T-helper 17 cell (primary cell): ENCODE measurements at places on chromosomes 3 and 15.

DNA sequence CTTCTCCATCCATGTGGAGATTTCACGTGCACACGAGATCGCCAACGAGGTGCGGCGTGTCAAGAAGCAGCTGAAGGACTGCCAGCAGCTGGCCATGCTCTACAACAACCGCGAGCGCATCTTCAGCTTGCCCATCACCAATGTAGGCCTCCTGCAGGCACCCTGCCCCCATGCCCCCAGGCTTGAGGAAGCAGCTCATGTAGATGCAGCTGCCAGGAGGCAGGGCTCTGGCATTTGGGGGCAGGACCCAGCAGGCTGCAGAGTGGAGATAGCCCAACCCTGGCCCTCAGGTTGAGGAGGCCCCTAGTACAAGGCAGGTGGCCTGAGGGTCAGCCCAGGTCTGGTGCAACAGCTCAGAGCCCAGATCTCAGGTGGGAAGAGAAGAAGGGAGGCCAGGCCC lies 36.4 kb downstream of the DNAH1 start:
- DNase-seq: no peak

DNA sequence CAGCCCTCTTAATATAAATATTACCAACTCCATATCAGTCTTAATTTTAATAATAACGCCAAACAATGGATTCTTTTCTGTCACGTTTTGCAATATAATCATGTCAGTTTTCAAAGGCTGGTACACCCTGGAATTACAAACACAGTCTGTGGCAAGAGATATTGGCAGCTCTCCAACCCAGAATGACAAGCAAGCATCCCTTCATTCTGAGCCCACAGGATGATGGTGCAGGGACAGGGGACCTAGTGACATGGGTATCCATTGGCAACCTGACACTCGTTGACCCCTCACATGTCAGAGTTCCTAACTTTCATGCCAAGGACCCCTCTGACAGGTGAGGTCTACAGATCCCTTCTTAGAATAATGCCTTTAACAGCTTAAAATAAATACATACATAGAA lies 154.5 kb upstream of the TSC22D2 start:
- DNase-seq: no peak

GRCh38 chr15:31732726-31733125 lies 297.6 kb upstream of the CHRNA7 start:
- DNase-seq: no peak

- no peak for DNase-seq
Measured at GRCh38 chr3:197499427-197499826, 56.3 kb downstream of the BDH1 start.

GRCh38 chr3:133970916-133971315 lies 58.8 kb downstream of the SLCO2A1 start:
- no peak for DNase-seq

- DNase-seq: no peak
Measured at GRCh38 chr3:90241481-90241880, 1134.1 kb downstream of the EPHA3 start.

DNA sequence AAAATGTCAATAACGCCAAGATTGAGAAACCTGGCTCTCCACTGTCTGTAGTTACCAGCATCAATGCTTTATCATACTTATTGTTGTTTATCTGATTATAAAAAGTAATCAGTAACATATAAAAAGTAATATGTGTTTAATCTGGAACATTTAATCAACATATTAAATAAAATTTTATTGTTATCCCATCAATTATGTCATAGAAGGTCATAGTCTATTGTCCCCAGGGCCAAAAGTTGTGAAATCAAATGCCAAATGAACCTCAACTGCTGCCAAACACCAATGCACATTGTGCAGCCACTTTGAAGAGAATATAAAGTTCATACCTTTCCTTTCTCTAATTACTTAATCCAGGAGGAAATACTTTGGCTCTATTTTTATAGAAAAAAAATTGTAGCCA lies 106.6 kb downstream of the EOMES start:
- no peak for DNase-seq

GRCh38 chr15:25346371-25346770 lies 92.5 kb downstream of the UBE3A start:
- no peak for DNase-seq

DNA sequence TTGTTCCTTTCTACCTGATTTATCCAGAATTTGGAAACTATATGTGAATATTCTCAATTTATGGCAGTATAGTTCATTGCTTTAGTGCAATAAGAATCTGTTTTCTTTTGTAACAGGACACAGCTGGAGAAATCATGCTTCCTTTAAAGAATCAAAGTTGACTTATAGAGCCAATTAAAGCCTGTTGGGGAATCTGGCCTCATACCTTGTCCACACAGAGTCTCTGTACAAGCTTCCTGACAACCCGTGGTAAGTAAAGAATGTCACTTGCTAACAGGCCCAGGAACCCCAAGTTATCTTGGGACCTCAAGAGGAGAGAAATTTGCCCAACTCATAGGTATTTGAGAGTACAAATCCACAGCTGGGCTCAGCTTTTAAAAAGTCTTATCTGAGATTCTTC lies 10.2 kb downstream of the ZNF445 start:
- DNase-seq: no peak
